ENCODE measurements at places on chromosomes 3 and 15.

- DNase-seq: no peak
Observed at GRCh38 chr3:138594150-138594934, at the start of gene CEP70. Gene CEP70 (minus strand): TSS chr3:138594260. CDS start chr3:138572927, 21,333 bp downstream.

DNA sequence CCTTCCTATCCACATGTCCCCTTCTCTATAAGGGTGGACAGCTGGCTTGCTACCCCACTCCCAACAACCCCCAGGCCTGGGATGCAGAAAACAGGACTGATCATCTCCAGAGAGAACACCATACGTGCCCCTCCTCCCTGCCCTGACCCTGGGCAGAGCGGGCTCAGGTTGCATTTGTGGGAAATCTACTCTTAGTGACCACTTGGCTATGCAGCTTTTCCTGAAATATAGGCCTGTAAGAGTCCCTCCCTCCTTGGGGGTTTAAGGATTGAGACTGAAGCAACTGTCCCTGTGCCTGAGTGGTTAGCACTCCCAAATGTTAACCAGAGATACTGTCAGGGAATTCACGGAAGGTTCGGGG lies 11.7 kb downstream of the SH2D7 start:
- no peak for DNase-seq

- DNase-seq: no peak
Observed at GRCh38 chr3:42960282-42960681, 18.8 kb upstream of the GASK1A start.

GRCh38 chr3:16322189-16322588 lies 57.2 kb downstream of the OXNAD1 start:
- DNase-seq: peak; percentile 80

GRCh38 chr3:58529516-58530353 lies 7.3 kb downstream of the ACOX2 start:
- no peak for DNase-seq

DNA sequence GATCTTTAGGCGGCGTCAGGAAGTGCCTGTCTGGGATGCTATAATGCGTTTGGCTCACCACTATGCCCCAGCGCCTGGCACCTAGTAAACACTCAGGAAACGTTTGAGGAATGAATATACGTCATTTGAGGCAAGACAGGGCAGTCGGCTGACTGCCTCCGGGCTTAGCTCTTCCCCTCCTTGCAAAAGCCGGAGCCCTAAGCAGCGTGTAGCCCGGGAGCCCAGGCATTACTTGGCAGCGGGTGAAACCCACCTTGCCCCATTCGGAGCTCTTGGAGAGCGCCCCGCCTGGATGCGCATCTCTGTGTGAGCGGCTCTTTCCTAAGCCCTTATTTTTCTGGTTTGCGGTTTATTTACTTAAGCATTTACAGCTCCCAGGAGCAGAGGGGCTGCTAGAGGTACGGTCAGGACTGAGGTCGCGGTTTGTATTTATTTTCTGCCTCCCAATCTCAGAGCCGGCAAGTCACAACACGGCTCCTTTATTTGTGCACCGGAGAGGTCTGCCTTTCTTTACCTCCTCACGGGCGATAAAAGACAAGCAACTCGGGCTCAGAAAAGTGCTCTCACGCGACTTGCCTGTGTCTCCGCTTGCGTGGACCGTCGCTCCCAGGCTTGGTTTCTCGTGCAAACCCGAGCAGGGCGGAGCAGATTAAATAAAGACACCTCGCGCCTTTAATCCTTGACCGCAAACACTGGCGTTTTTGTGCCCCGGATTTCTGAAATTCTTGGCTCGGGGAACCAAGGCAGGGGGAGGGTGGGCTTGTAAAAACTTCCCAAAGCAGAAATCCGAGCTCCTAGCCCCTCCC lies 737 bp upstream of the ITPR1 start:
- DNase-seq: no peak

- DNase-seq: no peak
Observed at GRCh38 chr3:114213292-114213626, 24.1 kb downstream of the ZNF80 start.

- DNase-seq: no peak
Observed at GRCh38 chr3:95354489-95354888, 1291.6 kb downstream of the NSUN3 start.

DNA sequence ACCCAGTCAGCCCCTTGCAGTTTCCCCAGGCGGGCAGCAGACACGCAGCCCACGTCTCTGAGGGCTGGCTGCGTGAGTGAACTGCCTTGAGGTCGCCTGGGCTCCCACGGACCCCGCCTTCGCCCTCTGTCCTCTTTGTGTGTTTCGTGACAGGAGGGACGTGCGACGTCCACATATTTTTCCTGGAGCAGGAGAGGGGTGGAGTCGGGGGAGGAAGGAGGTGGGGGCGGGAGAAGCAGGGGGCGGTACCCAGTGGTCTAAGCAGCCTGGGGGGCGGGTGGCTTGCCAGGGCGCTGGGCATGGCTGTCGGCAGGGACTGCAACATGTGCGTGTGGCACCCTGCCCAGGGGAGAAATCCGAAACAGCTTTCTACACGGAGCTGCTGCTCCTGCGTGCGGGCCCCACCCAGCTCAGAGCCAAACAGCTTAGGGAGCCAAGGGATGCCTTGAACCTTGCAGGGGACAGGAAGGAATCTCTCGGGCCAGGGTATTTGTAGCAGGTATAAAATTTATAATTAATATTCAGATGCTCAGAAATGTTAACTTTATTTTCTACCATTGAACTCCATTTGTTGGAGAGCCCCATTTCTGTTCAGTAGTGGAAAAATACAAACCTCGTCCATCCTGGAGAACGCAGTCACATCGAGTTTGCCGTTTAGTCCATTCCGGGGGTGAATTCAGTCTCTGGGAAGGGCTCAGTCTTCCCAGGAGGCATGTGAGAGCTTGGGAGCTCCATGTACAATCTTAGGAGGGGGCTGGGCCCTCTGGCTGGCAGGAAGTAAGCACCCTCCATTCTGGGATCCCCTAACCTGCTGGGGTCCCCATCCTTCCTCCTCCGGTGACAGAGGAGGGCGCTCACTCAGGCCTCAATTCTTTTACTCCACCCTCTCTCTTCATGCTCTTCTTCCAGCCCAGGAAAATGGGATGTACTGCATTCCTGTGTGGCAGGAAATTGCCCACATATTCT lies 79.1 kb upstream of the MEF2A start:
- DNase-seq: peak; percentile 88

DNA sequence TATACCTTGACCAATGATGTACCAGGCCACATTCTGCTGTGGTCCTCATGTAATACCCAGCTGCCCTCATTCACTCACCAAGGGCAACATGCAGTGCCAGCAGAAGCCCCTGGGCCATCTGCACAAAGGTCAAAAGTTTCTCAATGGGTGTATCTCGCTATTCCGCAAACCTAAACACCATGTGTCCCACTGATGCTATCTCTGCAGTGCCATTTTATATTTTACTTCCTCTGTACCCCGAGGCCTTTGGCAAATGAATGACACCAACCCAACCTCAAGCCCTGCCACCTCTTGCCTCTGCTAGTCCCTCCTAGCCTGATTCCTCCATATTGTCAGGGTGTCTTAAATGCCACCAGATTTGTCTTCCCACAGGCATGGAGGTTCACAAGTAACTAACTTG lies 59.2 kb downstream of the AAGAB start:
- no peak for DNase-seq

DNA sequence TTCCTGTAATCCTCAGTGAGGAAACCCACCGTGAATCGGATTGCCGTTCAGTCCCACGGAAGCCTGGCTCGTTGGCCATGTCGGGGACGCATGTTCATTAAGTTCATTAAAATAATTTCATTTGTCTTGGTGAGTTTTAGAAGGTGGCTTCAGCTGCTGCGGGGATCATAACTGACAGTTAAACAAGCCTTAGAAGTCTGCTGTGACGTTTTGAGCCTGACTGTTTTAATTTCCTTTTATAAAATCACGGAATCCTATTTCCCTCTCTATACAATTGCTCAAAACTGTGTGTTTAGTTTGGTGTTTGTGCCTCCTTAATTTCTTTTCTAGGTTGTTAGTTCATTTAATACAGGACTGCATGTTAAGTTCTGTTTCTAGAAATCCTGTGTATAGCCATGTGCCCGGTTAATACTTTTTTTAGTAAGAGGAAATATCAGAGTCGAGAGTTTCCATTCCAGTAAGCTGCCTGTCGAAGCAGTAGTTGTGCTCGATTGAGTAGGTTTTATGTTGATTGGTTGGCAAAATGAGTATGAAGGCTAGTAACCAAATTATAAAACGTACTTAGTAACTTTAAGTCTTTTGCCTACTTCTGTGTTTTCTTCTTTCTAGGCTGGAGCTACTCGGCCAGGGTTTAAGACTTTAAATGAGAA lies 705 bp downstream of the NIPA2 start:
- no peak for DNase-seq

DNA sequence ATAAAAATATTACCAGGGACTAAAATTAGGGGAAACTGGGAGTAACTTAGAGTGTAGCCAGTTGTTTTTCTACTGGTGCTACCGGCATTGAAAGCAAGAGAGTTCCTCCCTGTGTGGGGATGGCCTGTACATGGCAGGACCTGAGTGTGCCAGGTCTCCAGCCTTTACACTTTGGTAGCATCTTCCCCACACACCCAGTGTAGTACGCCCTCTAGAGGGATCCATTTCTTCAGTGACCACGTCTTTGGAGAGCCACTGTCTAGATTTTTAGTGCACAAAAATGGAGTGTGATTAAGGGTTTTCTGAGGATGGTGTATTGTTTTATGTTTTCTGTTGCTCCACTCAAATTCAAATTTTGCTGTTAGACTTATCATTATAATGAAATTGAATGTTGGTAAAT lies 507.0 kb upstream of the TPRG1 start:
- no peak for DNase-seq

DNA sequence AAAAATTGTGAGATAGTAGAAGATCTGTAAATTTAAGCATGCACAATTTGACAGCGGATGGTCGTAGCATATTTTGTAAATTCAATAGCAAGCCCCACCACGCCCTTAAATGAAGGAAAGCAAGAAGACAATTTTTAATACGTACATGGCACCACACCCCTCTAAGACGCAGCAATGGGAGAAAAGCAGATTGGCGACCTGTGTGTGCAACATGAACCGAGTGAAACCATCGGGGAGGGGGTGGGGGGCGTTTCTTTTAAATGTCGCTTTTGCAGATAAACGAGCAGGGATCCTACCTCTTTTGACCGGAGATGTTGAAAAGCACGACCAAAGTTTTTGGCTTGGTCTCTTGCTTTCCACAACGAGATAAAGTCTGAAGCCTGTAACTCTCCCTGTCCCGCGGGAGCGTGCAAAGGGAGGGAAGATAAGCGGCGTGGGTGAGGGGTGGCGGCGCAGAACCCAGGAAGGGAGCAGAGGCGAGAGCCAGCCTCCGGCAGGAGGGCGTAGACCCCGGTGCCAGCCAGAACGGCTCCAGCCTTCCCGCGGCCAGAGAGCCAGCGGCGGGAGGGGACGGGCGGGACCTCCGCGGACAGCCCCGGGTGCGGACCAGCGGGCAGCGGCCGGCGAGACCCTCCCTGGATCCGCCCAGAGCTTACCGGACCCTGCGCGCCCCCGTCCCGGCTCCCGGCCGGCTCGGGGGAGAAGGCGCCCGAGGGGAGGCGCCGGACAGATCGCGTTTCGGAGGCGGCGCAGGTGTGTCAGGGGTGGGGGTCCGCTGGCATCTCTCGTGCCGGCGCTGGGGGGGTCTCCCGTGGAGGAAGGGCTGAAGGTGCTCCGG lies at the start of gene CHL1:
TSS of gene CHL1 (plus strand) at position 453 of the 838 bp plus-strand sequence. CDS start 123,014 bp downstream, outside the sequence.
- no peak for DNase-seq

DNA sequence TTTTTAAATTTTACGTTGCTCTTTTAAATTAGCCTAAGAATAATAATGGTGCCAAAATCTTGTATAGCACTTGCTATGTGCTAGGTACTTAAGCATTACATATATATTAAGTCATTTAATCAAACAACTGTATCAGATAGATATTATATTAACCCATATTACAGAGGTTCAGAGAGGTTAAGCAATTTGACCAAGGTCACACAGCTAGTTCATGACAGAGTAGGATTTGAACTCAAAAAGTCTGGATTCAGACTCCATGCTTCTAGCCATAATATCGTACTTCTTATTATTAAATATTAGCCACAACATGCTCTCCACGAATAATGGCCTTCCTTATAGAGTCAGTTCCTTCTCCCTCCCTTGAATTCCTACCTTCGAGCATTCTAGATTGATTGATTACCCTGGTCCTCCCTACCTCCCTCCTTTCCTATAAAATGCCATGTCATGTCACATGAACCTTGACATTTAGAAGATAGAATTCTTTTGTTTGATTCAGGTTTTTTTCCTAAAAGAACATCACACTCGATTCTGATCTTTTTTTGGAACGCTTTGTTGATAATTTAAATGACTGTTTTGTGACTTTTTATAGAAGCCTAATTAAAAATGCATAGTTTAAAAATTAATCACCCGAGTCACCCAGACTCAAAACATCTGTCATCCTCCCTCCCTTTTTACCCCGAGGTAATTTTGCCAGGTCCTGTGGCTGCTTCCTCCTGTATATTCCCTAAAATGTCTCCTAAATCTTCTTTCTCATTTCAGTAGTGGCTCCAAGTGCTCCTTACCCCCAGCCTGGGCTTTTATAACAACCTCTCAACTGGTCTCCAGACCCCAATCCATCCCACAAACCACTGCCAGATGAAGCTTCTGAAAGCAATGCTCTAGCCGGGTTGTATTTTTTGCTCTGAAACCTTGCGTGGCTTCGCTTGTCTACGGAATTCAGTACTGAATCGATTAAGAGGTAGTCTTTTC lies 8.5 kb upstream of the PSMD6 start:
- peak; percentile 19 for DNase-seq

DNA sequence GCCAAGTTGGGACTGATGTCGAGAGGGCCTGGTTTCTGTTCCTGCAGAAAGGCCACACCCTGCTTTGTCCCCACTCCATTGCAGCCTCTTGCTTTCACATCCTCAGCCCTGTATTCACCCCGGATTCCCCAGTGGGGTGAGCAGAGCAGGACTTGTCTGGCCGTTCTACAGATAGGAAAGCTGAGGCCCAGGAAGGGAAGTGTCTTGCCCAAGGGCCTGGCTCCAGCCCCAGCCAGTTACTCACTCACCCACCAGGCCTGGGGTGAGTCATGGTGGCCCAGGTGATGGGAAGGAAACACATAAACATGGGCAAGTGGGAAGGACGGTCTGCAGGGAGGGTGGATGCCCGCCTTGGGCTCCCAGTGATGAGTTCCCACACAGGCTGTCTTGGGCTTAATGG lies 6.1 kb upstream of the DUSP7 start:
- no peak for DNase-seq

DNA sequence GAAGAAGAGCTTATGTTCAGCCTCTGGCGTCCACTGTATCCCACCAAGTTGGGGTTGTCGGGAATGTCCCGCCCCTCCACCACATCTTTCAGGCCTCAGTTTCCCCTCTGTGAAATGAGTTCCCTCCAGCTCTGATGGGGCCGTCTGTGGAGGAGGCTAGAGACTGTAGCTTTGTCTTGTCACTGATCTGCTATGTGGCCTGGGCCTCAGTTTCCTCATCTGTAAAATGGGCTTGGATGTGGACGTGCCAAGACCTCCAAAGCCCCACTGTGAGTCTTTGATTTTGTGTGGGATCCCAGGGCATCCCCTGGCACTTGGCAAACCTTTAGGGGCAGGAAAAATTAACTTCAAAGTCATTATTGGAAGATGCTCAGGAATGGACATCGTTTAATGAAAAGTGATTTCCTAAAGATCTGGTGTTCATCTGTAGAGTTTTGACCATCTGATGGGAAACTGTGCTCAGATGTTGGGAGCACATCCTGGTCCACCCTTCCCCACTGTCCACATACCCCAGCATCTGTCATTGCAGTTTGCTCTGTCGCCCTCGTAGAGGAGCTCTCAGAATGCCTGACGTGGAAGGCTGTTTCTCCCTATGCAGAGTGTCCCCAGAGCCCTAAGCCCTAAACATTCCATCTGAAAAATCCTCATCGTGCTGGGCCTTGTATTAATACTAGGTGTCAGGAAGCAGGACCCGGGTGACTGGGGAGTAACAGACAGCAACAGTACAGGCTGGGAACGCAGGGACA lies 28.5 kb downstream of the SLC6A6 start:
- DNase-seq: no peak
